Lung (tissue), 17 donors: ENCODE measurements at places on chromosomes 7 and 10.

- no peak for DNase-seq
Observed at GRCh38 chr10:70557876-70558275, 44.7 kb downstream of the PRF1 start.

DNA sequence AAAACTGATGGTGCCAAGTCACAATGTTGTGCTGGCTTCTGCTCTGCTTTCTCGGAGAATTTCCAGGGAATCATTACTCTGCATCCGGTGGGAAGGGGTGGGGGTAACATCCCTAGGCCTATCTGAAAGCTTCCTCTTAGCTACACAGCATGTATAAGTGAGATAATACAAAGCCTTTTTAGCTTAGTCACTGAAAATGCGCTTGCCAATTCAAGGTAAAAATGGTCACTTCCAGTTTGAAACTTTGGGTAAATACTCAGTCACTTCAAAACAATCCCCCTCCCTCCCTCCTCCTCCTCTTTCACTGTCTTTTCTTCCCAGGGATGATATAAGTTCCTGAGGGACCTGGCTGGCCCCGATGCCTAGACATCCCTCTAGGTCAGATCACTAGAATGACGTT lies 57.3 kb upstream of the APBB1IP start:
- DNase-seq = no peak

DNA sequence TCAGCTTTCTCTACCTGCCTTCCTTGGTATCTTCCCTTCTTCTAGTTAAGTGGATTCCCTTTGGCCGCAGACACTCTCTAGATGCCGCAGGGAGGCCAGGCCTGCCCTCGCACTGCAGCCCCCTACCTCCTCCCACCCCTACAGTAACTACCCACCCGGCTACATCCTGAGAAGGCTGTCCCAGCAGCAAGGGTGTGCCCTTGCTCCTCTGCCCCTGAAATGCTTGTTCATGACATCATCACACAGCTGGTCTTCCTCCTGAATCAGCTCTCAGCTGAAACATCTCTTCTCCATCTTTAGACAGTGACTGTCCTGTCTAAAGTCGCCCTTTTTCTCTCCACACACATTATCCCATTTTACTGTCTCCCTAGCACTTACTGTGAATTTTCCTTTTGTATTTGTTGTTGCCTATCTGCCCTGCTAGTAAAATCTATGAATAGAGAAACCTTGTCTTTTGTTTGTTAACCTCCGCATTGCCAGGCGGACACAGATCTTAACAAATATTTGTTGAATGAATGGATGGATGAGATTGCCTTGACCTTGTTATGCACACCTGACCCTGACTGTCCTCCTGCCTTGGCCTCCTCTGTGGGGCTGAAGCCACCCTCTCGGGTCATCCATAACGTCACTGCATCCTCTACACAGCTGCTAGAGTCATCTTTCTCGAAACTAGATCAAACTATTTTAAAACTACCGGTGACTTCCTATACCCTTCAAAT lies 108.9 kb upstream of the GATA3 start:
- peak; percentile 44 for DNase-seq

DNA sequence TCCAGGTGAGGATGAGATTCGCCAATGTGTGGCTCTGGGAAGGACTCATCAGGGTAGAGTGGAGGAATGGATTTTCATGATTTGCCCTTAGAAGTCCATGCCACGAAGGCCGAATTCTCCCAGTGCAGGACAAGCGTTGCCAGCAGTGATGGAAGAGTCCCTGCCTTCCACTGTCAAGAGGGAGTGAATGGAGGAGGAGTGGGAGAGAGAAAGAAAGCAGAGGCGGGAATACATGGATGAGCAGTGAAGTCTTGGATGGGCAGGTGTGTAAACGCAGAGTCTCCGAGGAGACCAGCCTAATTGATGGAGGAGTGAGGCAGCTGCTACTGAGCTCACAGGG lies 419.2 kb downstream of the GLRX3 start:
- DNase-seq = no peak

- DNase-seq = no peak
Observed at GRCh38 chr10:69916118-69916517, 114.4 kb downstream of the COL13A1 start.

DNA sequence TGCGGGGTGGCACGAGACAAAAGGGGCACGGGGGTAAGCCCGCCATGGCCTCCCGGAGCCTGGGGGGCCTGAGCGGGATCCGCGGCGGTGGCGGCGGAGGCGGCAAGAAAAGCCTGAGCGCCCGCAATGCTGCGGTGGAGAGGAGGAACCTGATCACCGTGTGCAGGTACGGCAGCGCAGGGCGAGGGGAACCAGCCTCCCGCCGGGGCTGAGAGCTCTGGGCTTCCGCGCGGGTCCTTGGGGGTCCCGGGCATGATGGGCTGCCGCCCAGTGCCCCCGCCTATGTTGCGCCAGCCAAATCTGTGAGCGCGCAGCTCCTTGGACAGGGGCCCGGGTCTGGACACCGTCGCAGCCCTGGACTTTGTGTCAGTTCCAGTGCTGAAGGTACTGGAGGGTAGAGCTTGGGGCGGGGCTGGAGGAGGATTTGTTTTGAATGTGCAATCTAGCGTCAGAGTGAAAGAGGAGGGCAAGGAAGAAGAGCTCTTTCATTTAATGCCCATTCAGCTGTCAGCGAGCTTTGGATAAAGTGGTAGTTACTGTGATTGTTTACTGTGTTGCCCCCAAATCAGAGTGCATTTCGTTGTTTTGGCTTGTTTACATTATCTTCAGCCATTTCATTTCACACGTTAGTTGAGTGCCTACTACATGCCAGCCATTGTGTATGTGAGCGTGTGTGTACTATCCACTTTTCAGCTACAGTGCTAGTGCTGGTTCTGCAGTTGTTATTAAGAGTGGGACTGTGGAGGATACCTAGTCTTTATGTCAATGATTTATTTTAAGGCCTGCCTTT lies 777 bp downstream of the RUNDC3B start:
- DNase-seq = peak; percentile 16

DNA sequence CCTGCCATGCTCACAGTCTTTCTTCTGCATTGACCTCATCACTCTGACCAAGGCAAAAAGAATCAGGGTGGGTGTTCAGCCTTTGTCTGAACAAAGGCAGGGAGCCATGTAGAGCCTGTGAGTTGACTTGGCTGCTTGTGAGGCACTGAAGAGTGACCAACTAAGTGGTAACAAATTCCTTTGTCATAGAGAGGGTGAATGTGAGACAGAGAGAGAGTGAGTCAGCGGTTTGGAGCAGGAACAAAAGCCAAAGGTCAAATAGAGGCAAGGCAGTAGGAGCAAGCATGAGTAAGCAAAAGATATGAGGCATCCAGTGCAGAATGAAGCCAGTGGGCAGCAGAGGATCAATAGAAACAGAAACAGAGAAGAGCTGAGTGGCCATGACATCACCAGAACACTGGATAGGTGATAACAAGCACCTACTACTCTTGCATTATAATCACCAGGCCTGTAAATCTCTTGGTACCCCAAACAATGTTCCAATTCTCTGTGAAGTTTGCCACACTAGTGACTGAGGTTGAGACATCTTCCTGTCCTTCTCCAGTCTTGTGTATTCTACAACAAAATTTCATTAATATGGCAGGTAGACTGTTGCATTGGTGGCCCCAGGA lies 116.2 kb upstream of the LAMB4 start:
- DNase-seq = no peak

GRCh38 chr7:39985398-39985918 lies 35.4 kb downstream of the CDK13 start:
- no peak for DNase-seq

GRCh38 chr7:151687523-151688235 lies 168.0 kb upstream of the RHEB start:
- peak; percentile 57 for DNase-seq

DNA sequence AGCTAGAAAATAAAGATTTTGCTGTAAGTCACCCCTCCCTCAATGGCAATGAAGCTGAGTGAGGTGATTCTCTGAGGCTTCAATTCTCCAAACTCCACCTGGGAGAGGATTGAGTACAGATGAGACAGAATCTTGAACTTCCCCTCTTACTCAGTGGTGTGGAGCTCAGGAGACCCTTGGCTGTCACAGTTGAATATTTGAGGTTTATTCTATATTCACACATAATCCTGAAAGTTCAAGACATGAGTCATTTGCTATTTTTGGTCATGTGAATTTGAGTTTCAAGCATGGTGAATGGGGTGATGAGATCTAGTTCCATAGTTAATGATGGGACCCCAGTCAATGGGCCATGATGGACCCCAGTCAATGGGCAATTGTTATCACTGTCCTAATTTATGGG lies 13.9 kb upstream of the TECTB start:
- DNase-seq = no peak

- no peak for DNase-seq
Observed at GRCh38 chr10:22646388-22646853, 68.0 kb downstream of the PIP4K2A start.

DNA sequence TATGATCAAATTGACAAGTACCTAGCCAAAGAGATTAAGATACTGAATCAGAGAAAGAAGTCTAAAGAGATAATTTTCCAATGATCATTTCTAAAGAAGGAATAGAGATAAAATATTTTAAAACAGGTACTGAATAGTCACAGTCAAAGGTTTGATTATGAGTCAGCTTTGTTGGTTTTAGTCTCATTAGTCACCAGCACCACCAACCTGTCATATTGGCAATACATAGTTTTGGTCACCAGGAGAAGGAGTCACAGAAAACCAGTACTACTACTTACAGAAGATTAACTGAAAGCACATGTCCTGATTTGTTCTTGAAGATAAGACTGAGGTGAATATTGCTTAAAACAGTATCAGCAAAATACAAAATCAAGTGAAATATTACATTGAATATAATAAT lies 34.6 kb downstream of the ZEB1 start:
- no peak for DNase-seq

- DNase-seq = no peak
Observed at GRCh38 chr7:149704507-149704906, 68.9 kb downstream of the ZNF467 start.

DNA sequence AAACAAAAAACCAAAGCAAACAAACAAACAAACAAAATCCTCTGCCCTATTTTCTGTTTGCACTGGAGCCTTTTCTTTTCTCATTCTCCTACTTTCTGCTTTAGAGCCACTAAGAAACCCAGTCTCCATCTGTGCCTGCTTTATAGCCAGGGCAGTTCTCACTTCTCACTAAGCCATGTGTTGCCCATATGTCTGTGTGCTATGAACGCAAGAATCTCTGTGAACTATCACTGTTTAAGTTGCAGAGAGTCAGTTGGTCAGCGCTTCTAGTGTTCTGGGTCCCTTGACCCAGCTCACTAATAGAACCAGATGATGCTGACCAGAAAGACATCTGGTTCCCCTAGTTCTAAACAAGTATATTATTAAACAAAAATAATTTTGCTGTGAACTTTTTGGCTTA lies 81.4 kb downstream of the FAM185A start:
- DNase-seq = no peak

- DNase-seq = no peak
Observed at GRCh38 chr10:85524001-85524666, 842.5 kb downstream of the GRID1 start.

DNA sequence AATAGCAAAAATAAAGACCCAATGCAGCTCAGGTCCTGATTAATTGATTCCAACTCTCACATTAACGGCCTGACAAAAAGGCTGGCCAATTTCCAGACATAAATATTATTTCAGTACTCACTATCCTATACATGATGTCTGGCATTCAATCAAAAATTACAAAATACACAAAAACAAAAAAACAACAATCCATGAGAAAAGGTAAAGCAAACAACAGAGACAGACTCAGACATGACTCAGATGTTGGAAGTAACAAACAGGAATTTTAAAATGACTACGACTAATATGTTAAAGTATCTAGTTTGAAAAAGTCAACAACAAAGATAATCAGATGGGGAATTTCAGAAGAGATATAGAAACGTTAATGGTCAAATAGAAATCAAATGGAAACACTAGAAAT lies 152.8 kb downstream of the AMPH start:
- DNase-seq = no peak

GRCh38 chr7:105218939-105219770 lies 169.6 kb downstream of the SRPK2 start:
- no peak for DNase-seq

DNA sequence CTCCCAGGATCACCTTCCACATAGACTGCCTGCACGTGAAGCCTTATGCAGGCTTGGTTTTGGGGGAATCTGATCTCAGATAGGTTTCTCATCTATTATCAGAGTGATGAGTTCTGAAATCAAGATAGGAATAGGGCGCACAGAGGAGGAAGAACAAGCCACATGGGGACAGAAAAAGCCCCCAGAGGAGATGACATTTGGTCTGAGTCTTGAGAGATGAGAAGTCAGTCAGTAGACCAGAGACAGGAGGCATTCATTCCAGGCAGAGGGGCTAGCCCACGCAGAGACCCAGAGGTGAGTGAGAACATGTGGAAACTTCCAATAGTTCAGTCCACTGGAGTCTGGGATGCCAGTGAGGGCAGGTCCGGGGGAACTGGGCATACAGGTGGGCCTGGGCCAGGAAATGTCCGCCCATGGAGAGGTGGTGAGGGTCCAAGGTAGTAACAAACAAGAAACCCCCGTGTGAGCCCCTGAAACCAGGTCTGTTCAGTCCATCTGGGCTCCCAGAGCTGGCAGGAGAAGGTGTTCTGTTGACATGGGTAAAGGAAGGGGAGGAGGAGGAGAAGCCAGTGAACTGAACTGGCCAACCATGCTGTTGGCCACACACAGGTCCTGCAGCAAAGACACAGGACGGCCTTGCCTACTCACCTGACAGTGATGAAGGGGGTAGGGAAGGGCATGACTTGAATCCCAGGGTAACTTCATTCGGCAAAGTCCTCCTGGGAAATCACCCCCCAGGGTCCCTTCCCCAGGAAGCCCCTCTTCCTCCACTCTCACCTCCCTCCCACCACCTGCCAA lies 69.3 kb upstream of the SMNDC1 start:
- no peak for DNase-seq

GRCh38 chr7:96416116-96416515 lies 94.2 kb upstream of the SLC25A13 start:
- DNase-seq = no peak

GRCh38 chr10:31605861-31606525 lies 287.0 kb downstream of the ZEB1 start:
- DNase-seq = no peak

GRCh38 chr7:47480576-47481538 lies 101.1 kb downstream of the TNS3 start:
- DNase-seq = no peak

DNA sequence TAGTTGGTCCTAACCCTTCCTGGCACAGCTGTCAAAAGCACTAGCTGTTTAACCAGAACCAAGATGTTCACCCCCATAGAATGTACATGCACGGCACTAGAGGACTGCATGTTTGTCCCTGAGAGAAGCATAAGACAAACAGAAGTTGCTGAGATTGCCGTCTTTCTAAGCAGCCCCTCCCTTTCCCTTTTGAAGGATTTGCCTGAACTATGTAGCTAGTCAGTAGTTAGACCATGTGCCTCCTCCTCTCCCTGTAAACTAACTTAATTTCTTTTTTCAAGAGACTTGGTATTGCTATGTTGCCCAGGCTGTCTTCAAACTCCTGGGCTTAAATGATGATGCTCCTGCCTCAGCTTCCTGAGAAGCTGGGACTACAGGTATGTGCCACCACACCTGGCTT lies 40.7 kb downstream of the TBC1D12 start:
- DNase-seq = no peak

DNA sequence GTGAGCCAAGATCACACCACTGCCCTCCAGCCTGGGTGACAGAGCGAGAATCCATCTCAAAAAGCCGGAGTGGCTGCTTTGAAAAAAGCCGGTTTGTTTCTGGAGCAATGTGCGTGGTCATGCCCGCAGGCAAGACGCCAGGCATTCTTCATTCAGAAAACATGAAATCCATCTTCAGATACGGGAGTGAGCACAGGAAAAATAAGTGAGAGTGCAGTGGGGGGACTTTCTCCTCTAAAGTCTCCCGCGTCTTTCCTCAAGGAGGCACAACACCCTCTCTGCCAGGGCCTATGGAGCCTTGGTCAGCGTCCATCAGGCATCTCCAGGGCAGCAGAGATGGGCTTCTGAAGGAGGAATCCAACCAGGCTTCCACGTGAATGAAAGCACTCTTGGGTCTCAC lies 62.3 kb upstream of the DGKI start:
- DNase-seq = no peak
